ENCODE measurements at places on chromosomes 7 and 10.

GRCh38 chr10:32985775-32986350 lies 27.8 kb upstream of the ITGB1 start:
- no peak for DNase-seq

- DNase-seq = no peak
Measured at GRCh38 chr10:26997610-26998009, 102.7 kb downstream of the ANKRD26 start.

DNA sequence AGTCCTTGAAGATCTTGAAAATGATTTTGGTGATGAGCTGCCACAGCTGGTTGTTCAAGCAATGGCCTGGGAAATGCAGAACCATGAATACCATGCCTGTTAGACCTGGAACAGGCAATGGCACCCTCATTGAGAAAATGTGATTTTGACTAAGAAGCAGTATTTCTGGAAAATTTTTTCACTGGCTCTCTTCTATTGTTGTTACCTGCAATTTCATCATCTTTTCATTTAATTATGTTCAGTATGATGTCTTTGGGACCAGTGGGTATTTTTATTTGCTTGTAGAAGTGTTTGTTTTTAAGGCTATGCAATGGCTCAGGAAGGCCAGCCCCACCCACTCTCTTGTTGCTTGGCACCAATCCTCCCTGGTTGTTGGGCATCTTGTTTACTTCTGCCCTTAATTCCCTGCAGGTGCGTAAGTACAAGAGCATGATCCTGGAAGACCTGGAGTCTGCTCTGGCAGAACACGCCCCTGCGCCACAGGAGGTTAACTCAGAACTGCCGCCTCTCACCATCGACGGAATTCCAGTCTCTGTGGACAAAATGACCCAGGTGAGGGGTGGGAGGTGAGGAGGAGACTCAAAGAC lies 78.6 kb downstream of the NRF1 start:
- DNase-seq = no peak

- no peak for DNase-seq
Measured at GRCh38 chr7:127411176-127411575, 18.7 kb upstream of the ZNF800 start.

GRCh38 chr7:30562498-30562897 lies 32.2 kb upstream of the GARS1 start:
- DNase-seq = no peak

DNA sequence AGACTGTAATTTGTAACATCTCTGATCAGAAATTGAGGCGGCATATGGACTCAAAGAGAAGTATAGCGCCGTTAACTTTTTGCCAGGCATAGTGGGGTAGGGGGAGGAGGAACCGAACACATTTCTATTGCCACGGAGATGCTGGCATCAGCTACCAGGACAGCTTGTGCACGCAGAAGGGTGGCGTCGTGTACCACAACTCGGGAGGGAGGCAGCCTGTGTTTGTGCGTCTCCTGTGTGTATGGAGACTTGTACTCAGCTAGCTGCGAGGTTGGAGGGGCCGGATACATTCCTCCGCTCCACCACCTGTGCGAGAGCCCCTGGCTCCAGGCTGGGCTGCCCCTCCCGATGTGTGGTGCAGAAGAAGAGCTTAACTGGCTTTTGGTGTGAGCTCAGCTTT lies 634.8 kb downstream of the TYW1 start:
- DNase-seq = no peak

DNA sequence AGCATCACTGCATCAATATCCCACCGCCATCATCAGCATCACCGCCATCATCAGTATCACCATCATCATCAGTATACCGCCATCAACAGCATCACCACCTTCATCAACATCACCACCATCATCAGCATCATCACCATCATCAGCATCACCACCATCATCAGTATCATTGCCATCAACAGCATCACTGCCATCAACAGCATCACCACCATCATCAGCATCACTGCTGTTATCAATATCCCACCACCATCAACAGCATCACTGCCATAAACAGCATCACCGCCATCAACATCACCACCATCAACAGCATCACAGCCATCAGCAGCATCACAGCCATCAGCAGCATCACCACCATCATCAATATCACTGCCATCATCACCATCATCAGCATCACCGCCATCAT lies 115.8 kb downstream of the RGS10 start:
- no peak for DNase-seq

DNA sequence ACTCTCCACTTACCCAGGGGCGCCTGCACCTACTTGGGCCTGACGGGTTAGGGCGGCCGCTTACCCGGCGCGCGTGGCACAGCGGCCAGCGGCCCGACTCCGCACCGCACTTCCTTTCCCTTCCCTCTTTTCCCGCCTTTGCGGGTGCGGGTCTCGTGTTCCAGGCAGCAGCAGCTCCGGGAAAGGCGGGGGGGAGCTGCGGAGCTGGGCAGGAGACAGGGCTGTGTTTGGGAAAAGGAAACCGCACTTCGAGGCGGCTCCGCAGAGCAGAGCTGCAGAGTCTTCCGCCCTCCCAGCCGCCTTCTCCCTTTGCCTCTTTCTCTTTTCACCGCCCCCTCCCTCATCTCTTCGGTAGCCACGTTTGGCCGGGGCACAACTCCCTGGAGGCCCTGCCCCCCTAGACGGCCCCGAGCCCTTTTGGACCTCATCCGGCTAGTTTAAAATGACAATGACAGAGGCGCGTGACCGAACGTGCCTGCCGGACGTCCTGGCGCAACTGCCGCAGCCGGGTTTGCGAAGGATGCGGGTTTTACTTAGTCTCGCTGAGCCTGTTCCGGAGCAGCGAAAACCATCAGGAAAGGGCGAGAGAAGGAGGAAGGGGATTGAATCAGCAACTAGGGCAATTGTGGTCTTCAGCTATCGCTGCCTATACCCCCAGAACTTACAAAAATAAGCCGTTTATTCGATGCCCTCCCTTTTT lies 7.9 kb upstream of the PAX2 start:
- DNase-seq = no peak
